ENCODE measurements at places on chromosomes 5 and 9.

DNA sequence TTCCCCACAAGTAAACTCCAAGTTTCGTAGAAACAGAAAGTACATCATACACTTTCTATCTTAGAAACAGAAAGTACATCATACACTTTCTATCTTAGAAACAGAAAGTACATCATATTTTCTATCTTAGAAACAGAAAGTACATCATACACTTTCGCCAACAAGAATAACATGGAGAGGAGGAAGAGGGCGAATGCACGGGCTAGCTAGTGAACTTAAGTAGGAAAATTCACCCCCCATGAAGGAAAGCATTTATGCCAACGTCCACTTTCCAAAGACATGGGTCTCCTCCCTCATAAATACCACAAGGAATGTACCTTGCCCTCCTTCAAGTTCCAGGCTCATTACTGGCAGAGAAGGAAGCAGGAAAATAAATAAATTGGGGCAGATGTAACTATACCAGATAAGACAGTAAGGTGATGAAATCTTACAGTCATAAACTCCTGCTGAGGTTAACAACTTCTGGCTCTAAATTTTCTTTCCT lies 64.7 kb downstream of the FRMD3 start:
- no peak for DNase-seq

DNA sequence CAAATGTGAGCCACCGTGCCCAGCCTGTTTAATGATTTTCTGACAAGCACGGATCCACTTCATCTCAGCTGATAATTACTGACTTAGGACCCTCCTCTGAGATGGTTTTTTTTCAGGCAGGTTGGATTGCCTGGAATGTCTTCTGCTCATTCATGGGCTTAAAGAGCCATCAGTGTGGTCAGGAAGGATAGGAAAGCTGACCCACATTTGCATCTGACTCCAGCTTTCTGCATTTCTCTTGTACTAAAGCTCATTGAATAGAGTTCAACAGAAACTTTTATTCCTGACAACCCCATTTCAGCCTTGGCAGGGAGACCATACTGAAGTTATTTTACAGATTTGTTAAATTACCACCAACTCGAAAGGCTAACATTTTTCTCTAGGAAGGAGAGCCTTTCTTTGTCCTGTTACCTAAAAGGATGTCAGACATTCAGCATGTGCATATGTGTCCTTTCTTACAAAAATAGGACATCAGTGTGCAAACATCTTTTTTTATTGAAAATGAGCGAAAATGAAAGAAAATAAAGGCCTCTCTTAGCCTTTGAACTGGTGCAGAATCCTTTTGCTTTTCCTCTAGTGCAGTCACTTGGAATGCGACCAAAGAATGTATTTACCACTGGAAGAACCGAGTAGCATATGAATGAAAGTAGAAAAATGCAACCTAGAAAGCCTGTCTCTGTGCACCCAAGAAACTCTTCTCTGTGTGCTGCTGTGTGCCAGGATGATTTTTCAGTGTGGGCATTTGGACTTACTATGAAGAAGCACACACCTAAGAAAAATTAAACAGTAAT lies 26.6 kb downstream of the ADCY2 start:
- no peak for DNase-seq

DNA sequence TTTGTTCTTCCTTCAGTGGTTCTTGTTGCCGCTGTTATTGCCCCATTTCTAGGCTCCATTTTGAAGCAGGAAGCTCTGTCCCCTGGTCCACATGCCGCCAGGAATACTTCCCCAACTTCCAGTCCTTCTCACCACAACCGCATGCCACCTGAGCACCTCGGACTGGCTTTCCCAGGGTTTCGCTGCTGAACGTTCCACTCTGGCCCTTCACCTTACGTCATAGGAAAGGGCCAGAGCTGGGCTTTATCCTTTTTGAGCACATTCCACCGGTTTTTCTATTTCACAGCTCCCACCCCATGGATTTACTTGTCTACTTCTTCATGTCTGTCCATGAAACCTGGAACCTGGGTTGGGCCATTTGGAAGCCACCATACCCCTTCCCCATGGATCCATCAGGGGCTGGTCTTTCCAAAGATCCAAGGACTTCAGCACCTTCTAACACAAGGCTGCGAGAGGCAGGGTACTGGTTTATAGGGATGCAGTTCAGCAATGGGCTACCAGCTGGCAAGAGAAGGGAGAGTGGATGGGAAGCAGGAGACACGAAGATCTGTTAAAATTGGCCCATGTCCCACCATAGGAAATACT lies 557.4 kb downstream of the BNC2 start:
- DNase-seq: no peak

- DNase-seq: no peak
Observed at GRCh38 chr5:89276566-89277305, 393.8 kb upstream of the MEF2C start.

- no peak for DNase-seq
Observed at GRCh38 chr9:14779566-14780022, 57.1 kb upstream of the CER1 start.

- DNase-seq: no peak
Observed at GRCh38 chr5:154587123-154588026, 109.3 kb upstream of the HAND1 start.

- DNase-seq: no peak
Observed at GRCh38 chr5:13339093-13339492, 605.4 kb downstream of the DNAH5 start.

DNA sequence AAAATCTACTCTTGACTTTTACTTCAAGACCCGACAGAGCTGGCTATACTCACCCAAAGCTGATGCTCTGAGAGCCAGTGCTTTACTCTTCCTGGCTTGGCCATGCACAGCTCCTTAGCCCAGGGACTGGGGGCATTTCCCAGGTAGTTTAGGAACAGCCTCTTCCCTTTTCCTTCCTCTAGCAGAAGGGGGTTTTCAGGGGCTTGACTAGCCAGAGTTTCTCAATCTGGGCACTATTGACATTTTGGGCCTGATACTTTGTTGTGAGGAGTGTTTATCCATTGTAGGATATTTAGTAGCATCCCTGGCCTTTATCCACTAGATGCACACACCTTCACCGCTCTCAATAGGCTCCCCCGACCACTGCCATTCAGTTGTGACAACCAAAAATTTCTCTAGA lies 50.0 kb upstream of the RFX3 start:
- DNase-seq: no peak

DNA sequence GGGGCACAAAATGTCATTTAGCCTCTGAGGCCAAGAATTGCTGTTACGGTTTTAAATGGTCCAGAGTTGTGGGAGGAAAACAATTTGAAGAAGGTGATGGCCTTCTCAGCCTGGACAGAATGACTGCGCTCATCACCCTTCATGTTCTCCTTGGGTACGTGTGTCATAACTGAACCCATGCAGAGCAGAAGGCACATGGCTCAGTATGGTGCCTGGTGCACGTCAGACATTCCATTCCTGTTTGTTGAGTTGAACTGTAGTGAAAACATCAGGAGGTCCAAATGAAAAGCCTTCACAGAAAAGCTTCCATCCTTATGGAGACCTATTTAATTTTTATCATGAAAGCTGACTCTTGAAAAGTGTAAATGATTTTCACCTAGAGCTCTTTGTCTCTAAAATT lies 133.2 kb downstream of the CFAP90 start:
- no peak for DNase-seq

GRCh38 chr5:154509784-154510555 lies 31.9 kb upstream of the HAND1 start:
- DNase-seq: no peak

DNA sequence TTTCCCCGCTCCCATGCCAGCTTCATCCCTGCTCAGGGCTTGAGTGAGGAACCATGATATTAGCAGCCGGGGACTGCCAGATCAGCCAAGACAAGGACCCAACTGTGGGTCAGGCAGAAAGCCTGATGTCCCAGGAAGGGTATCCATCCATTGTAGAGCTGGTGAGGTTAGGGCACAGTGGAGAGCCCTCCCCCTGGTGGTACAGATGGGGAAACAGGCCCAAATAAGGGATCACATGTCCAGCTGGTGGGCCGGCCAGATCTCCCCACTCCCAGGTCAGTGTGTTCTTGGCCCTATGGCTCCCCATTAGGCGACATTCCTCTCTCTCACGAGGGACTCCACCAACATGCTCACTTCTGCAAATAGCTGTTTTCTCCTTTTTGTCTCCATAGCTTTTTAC lies 9.0 kb downstream of the CDX1 start:
- DNase-seq: no peak

- peak; percentile 25 for DNase-seq
Observed at GRCh38 chr5:122101636-122102285, 23.7 kb upstream of the LOX start.

- no peak for DNase-seq
Observed at GRCh38 chr5:32852535-32852934, 141.4 kb downstream of the NPR3 start.
